ENCODE measurements at places on chromosomes 7 and 10.

- DNase-seq = peak; percentile 7
These were observed 345.5 kb downstream of the REEP3 start for GRCh38 chr10:63866747-63867140.

DNA sequence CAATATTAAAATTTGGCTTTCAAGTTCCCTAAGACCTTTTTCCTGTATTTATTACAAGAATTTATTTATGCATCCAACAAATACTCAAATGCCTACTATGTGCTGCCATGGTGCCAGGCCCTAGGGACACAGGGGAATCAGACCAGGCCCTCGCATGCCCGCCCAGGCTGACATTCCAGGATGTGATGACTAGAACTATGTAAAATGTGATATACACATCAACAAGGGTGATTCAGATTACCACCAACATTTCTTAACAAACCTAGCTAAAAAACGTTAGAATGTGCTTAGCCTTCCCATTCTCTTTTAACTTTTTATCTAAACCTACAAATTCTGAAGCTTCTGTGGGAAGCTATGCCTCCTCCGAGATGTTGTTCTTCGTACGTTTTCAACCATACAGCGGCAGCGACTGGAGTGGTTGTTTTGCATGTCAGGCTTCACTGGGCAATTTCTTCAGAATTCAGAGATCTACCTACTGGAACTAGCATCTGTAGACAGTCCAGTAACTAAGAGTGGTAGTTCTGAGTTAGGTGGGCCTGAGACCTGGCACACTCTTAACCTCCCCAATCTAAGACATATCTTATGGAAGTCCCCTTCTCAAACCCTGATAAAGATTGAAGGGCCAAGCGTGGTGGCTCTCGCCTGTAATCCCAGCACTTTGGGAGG, 22.1 kb downstream of the GNA12 start:
- DNase-seq = no peak

DNA sequence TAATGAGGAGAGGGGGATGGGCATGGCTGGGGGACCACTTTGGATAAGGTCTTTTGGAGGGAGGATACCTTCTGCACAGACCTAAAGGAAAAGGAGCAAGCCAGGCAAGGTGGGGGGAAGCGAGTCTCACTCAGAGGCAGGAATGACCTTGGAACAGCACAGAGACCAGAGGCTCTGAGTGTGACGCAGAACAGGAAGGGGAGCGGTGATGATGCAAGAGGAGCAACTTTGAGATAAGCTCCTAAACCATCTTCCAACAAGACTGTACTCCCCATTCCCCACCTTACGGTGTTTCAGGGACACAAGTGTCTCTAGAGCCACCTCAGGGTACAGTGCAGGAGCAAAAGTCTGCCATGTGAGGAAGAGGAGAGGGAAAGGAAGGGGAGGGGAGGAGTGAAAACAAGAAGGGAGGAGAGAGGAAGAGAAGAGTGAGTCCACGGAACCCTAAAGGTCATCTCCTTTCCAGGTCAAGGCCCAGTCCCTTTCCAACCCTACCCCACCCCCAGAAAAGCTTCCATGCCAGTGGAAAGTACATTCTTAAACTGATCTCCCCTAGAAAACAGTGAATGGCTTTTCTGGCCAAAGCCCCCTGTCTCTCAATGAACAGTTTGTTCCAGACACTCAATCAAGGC, 54.1 kb downstream of the JAZF1 start:
- DNase-seq = no peak

GRCh38 chr7:158743219-158743618, 38.6 kb upstream of the NCAPG2 start:
- DNase-seq = no peak

DNA sequence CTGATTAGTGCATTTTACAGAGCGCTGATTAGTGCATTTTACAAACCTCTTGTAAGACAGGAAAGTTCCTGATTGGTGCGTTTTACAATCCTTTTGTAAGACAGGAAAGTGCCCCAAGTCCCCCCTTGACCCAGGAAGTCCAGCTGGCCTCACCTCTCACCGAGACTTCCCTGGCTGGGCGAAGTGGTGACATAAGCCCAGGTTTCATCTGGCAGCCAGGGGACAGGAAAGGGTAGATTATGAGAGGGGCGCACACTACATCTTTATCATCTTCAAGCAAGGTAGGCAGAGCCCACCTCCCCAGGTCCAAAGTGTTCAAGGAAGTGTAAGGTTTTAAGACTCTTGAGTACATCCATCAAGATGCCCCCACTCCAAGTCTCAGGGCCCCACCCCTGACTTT, 5.5 kb upstream of the GDF10 start:
- no peak for DNase-seq

- DNase-seq = no peak
These were observed 230.8 kb downstream of the FOXP2 start for GRCh38 chr7:114645451-114645850.

GRCh38 chr10:128187788-128188185, 61.6 kb upstream of the MKI67 start:
- DNase-seq = no peak

- DNase-seq = peak; percentile 58
These were observed 636 bp downstream of the PDCD4 start for GRCh38 chr10:110872145-110872983.

DNA sequence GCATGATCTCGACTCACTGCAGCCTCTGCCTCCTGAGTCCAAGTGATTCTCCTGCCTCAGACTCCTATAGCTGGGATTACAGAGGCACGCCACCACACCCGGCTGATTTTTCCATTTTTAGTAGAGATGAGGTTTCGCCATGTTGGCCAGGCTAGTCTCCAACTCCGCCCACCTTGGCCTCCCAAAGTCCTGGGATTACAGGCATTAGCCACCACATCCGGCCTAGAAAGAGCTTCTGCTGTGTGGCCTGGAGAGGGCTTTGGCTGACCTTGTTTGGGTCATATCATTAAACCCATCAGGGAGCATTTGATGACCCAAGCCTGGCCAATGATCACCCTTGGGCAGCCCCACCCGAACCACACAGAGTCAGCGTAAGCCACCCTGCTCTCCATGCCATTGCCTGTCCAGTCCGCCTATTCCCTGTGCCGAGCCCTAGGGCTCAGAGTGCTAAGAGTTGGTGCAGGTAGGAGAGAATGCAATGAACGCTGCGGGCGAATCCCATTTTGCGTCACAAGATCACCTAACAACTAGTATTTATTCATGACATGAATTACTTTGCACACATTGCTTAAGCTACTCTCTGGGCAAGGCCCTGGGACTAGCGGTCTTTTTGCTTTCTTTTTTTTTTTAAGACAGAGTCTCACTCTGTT, 22.3 kb upstream of the GDI2 start:
- no peak for DNase-seq

GRCh38 chr7:20741801-20742200, 44.9 kb downstream of the SP8 start:
- no peak for DNase-seq

- no peak for DNase-seq
These were observed 81.0 kb downstream of the HGF start for GRCh38 chr7:81688622-81689411.

GRCh38 chr7:39592586-39592985, 26.4 kb downstream of the YAE1 start:
- DNase-seq = no peak

DNA sequence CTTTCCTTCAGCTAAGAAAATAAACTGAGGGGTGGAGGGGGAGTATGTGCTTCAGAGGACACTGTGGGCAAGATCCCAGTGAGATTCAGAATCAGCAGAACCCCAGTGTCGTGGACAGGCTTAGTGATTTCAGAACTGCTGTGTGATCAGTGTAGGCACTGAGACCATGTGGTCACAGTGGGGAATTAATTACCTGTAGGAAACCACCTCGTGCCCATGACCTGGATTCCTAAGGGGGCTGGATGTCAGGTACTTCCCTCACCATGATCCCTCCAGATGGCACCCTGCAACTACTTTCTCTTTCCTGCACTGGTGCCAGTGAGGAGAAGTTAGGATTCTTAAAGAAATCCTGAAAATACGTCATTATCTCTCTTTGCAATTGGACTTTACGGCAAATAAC, 64.4 kb downstream of the HBP1 start:
- no peak for DNase-seq

GRCh38 chr10:5615316-5615715, 51.1 kb downstream of the ASB13 start:
- no peak for DNase-seq

GRCh38 chr7:94003446-94004023, 620 bp downstream of the BET1 start:
- no peak for DNase-seq

DNA sequence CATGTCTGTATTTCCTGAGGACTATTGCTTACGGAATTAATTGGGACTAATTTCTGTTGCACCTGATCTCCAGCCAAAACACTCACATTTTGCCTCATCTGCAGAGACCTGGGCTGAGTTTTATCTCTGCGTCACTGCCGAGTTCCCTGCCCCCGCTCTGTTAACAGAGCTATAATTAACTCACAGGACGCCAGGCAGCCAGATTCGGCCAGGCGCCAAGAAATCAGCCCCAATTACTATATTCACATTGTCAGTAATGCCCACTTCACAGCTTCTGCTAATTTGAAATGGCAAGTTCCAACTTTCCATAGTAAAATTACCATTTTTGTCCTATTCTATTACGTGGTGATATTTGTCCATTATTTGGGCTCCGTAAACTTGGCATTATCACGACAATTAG, 130.5 kb downstream of the CUX1 start:
- DNase-seq = no peak

DNA sequence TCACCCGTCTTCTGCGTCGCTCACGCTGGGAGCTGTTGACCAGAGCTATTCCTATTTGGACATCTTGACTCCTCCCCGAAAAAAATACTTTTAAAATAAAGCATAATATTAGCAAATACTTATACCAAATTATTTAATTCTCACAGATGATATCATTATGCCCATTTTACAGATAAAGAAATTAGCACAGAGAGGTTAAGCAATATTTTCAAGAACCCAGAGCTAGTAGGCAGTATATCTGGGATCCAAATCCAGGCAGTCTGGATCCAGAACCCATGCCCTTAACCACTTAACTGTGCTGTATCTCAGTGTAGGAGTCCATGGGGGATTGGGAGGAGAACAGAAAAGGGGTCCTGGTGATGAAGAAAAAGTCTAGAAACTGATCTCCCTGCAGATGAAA, 6.1 kb downstream of the IQUB start:
- no peak for DNase-seq

DNA sequence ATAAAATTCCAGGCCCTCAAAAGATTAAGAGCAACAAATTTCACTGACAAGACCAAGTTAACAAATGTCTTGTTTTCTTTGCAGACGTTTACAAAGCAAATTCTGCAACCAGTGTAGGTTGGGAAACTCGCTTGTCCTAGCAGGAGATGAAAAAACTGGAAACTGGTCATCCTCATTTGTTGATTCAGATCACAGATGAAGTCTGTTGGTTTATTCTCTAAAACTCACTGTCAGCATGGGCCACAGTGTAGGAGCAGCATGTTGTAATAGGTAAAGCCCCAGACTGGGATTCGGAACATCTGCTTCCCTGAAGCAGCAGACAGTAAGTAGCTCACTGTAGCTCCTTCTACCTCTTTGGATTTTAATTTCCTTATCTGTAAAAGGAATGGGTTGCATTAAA, 31.5 kb downstream of the PANK1 start:
- no peak for DNase-seq

DNA sequence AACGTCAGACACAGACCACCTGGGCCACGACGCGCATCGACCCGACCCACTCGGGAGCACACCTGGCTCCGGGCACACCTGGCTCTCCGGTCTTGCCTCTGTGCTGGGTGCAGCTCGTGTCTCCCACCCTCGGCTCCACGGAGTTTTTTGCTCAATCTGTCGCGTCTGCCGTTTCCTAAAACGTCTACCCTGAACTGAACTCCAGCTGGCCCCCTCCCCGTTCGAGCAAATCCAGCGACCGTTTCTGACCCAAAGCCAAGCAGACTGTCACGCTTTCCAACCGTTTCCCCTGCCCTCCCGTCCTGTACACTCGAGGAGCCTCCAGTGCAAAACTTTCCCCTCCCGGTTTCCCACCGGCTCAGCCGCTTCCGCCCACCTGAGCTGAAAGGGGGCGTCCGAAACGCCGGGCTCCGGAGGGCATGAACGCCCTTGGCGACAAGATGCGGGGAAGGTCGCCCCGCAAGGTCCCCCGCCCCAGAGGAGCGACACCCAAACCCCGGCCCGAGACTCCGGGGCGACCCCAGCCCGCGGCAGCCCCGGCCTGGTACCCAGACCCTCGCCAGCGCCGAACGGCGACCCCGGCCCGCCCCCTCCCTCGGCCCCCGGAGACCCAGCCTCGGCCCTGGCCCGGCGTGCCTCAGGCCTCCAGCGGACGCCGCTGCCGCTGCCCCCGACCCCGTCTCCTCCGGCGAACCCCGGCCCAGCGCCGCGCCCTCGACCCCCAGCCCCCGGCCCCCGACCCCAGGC, 557 bp downstream of the CYTH3 start:
- no peak for DNase-seq

- DNase-seq = no peak
These were observed 70.8 kb upstream of the UCN3 start for GRCh38 chr10:5293691-5294550.

- DNase-seq = no peak
These were observed 269.5 kb downstream of the TRIL start for GRCh38 chr7:28688651-28689050.

- no peak for DNase-seq
These were observed 19.6 kb upstream of the FAM25A start for GRCh38 chr10:87000491-87000890.

GRCh38 chr7:27779873-27780272, 39.9 kb downstream of the TAX1BP1 start:
- no peak for DNase-seq

- no peak for DNase-seq
These were observed 38.0 kb upstream of the CAV2 start for GRCh38 chr7:116461500-116461899.

GRCh38 chr10:106957823-106958588, 206.5 kb downstream of the SORCS1 start:
- no peak for DNase-seq

GRCh38 chr7:113562801-113563200, 356.0 kb downstream of the PPP1R3A start:
- no peak for DNase-seq

DNA sequence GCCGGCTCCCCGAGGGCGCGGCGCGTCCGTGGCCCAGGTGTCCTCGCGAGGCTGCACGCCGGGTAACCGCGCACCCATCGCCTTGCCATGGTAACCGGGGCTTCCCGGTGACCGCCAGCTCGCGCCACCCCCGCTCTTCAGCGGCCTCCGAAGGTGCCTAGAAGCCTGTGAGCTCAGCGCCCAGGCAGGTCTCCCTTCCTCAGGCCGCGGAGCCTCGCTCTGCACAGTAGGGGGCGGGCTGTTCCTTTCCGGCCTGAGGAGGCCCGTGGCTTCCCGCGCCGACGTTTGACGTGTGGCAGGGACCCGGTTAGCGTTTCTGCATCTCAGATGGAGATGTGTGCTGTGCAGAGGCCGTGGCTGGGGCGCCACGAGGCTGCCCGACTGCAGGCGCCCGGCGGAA, 117.1 kb downstream of the DYNC2I1 start:
- DNase-seq = no peak

DNA sequence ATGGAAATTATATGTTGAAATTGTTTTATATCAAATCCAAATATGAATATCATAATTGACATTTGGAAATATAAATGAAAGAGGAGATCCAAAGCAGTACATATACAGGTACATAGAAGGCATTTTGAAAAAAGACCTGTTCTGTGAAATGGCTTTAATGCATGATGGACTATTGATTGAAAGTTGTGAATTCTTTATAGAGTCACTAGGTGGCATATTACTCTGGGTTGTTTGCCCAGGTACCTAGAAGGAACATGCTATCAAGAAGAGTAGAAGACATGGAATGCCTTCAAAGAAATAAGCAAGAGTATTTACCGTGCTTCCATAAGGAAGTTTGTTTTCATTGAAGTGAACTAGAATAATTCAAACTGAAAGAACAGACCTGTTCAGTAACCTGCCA, 160.0 kb upstream of the ANK3 start:
- no peak for DNase-seq

All from left renal cortex interstitium (tissue), 4 donors.